Kidney epithelial cell (primary cell): ENCODE measurements at places on chromosomes 5 and 9.
A peak's percentile ranks its signal among the peaks of the same experiment; 100 is the strongest.

DNA sequence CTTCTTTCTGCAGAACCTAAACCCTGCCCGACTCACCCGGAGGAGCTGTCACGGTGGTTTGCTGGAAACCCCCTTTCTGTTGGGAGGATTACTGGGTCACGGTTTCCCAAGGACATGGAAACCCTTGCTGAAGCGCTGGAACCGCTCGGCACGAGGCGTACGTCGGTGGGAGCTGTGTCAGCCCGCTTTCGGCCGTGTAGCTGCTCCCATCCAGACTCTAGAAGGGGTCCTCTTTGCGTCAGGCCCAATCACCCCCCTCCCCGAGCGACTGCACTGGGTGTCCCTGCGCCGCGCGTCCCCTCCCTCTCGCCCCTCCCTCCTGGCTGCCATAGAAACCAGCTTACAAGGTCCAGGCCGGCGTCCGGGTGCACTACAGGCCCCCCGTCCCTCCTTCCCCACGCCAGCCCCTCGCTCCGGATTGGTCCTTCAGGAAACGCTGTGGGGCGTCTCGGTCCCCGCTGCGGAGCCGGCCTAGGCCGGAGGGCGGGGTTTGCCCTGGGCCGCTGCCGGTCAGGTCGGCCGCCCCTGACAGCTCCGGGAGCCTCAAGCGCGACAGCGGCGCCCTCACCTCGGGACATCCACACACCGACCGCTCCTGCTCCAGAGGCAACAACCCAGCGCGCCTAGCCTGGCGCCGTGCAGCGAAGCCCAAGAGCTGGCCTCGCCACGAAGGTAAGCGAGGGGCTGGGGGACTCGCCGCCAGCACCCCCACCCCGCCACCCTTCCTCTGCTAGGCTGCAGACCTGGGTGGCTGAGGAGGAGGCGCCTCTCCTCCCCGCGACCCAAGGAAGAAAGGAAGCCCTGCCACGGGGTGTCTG lies at the start of gene NIM1K:
Gene NIM1K, plus strand, starts transcription at position 486 of the 818 bp plus-strand sequence. CDS start 53,551 bp downstream, outside the sequence.
- DNase-seq = no peak

- no peak for DNase-seq
Observed at GRCh38 chr5:133780619-133781280, 168.4 kb upstream of the FSTL4 start.

DNA sequence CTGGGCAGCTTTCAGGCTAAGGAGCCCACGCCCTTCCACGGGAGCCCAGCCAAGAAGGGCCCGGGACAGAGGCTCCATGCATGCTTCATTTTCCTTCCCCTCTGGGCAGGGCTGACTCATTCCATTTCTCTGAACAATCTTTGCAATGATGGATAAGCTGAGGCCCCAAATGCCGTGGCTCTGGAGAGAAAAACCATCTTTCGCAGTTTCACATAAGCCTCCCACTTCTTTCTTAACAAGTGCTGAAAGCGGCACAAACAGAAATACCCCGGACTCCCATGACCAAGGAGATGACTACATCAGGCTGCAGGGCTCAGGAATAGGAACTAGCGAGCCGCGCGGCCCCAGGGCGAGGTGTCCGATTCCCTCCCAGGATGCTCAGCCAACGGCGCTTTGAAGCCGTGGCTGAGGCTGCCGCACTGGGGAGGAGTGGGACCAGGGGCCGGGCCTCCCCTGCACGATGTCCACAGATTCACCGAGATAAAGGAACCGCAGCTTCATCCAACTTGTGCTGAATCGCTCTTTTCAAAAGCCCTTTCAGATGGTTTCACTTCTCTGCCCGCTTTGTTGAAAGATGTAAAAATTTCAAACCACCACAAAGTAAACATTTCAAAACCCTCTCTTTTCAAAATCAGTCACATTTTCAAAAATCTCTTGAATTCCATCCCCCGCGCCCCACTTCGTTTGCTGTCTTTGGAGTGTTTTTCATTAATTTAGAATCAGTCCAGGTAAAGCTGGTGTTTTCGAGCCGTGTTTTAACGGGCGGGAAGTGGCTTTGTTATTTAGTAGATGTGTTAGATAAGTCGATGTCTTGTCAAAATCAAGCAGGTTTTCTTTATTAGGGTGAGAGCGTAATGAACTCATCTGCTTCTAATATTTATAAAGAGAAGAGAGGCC lies 96.5 kb upstream of the LMX1B start:
- peak; percentile 29 for DNase-seq

DNA sequence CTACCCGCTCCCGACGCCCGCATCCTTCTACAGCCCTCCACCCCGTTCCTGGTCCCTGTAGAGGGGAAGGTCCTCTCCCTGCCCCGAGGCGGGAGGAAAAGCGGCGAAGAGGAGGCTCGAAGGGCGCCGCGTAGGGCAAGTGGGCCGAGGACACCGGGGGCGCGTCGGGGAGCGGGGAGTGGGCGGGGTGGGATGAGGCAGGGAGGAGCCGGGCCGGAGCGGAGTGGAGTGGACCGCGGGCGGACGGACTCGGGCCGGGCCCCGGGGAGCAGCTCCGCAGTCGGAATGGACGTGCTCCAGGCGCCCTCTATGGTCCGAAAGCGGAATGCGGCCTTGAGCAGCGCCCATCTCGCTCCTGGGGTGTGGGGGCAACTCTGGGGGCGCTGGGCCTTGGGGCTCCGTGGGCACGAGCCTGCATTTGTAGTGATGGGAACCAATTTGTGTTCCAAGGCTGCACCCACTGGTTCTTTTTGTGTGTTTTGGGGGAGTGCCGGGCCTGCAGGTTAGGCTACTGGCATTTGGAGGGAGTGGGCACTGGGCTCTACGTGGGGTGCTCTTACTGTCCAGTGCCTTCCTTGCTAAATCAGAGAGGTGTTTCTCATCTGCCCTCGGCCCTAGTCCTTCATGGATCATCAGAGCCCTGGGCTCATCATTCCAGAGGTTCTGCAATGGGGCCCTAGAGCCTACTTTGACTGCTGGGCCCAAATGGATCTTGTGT lies 7.3 kb downstream of the IRX1 start:
- no peak for DNase-seq

DNA sequence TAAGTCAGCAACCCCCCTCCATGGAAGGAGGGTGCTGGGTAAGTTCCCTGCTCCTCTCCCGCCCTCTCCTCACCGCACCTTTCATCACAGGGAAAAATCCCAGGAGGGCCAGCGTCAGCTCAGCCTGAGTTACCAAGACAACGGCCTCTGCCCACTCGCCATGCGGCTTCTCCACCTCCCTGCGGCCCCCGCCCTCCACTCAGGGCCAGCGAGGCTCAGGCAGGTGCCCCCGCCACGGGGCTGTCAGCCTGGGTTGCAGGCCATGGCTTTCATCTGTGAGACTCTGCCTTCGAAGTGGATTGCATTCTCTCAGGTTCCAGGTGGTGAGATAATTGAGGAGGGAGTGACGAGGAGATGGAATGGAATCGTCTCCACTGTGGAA lies 27.2 kb upstream of the LAMC3 start:
- DNase-seq = no peak

DNA sequence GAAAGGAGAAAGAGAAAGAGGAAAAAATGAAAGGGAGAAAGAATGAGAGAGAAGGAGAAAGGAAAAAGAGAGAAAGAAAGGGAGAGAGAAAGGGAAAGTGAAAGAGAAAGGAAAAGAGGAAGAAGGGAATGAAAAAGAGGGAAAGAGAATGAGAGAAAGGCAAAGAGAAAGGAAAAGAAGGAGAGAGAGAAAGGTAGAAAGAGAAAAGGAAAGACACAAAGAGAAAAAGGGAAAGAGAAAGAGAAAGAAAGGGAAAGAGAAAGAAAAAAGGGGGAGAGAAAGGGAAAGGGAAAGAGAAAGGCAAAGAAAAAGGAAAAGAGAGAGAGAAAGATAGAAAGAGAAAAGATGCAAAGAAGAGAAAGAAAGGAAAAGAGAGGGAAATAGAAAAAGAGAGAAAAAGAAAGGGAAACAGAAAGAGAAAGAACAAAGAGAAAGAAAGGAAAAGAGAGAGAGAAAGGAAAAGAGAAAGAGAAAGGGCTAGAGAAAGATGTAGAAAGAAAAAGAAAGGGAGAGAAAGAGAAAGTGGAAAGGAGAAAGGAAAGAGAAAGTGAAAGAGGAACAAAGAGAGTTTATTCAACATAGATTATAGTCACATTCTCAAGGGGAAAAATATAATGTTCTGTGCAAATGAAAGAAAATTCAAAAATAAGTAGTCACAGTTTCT lies 165.2 kb downstream of the TMEM38B start:
- no peak for DNase-seq

GRCh38 chr5:172412724-172413286 lies 41.5 kb downstream of the SH3PXD2B start:
- peak; percentile 26 for DNase-seq

DNA sequence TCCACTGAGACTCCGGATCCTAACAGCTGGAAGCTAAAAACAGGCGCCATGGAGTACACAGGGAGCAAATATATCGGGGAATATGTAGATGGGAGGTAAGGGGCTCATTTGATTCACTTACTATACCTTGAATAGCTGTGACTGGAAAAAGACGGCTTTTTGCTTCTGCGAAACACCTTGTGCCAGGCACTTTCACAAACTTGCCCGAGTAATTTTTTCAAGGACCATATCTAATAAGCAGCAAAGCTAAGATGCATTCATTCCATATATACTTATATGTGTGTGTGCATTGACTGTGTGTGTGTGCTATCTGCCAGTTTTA lies 178 bp downstream of the MORN5 start:
- no peak for DNase-seq

GRCh38 chr5:142685418-142686209 lies at the start of gene FGF1:
TSS of gene FGF1 (minus strand) at chr5:142686090. CDS start at chr5:142614127, 71,963 bp downstream.
- DNase-seq = no peak

DNA sequence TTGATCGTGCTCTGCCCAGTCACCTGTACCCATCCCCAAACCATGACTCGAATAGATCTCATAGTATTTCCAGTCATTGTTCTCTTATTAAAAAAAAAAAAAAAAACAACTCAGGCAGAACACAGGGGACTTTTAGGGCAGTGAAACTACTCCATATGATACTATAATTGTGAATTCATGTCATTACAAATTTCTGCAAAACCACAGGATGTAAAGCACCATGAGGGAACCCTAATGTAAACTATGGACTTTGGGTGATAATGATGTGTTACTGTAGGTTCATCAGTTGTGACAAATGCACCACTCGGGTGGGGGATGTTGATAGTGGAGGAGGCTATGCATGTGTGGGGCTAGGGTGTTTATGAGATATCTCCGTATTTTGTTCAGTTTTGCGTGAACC lies 133.8 kb downstream of the RAB3C start:
- DNase-seq = no peak

DNA sequence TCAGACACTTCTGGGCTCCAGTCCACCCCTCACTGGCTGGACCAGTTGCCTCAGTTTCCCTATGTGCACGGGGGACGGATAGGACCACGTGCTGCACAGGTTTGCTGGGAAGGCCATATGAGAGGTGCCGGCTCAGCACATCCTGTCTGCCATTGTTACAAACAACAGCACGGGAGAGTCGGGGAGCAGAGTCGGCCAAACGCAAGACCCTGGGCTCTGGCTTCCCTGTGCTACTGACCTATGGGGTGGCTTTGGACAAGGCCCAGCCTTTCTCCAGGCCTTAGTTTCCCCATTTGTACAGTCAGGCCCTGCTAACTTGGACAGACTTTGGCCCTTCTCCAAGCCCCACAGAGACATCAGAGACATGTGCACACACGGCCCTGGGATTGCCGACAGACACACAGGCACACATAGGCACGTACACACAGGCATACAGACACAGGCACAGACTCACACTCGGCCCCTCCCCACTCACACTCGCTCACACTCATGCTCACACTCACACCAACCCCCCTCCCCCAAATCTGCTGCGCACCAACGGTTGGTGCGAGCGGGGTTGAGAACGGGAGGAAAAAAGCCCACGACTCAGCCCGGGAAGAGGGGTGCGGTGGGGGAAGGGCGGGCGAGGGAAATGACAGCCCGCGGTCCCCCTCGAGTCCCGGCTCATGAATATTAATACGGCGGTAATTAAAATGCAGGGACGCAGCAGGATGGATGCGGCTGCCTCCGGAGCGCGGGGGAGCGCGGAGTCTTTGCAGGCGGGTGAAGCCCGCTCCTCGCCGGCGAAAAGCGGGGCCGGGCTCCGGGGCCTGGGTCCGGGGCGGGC lies 133.0 kb downstream of the C9orf50 start:
- no peak for DNase-seq

- no peak for DNase-seq
Observed at GRCh38 chr9:110244616-110245015, 11.7 kb downstream of the TXN start.

DNA sequence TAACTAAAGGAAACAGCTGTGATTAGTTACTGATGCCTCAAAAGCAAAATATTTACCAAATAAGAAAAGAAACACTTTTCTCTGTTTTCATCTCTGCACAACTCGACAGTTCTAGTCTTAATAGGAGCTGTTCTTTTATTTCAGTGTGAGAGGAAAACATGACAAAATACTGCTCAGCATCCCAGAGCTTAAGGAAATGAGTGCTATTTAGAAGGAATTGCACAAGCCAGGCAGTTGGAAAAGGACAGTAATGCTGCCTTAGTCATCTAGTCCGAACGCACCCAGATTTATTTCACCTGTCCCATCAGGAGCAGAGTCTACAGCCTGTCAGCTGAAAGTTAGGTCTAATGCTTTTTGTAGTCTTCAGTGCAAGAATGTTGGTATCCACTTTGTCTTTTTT lies 12.3 kb downstream of the ZCCHC9 start:
- DNase-seq = no peak
